ENCODE measurements at places on chromosomes 6 and 20. TPM values are rescaled to one million over a fixed set of nuclear protein-coding genes. Genes with fewer than 3 reads are reported as not detected.

DNA sequence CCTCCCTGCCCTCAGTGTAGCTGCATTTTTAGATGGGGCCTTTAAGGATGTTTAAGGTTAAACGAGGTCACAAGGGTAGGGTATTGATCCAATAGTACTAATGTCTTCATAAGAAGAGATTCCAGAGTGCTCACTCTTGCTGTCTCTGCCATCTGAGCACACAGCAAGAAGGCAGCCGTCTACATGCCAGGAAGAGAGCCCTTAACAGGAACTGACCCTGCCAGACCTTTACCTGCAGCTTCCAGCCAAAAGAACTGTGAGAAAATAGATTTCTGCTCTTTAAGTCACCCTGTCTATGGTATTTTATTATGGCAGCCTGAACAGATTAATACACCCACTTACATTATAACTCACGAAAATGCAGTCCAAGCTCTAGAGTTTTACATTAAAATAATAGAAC, 685.3 kb upstream of the MARCKS start:
- DNase-seq: no peak

- no peak for DNase-seq
Measured at GRCh38 chr6:143191361-143191760, 130.7 kb downstream of the AIG1 start.

RAD21L1 gene
- total RNA-seq: not detected

GRCh38 chr6:168277274-168277669, 42.3 kb downstream of the DACT2 start:
- DNase-seq: no peak

SPATA25 gene
- total RNA-seq: 1.1 TPM

DNA sequence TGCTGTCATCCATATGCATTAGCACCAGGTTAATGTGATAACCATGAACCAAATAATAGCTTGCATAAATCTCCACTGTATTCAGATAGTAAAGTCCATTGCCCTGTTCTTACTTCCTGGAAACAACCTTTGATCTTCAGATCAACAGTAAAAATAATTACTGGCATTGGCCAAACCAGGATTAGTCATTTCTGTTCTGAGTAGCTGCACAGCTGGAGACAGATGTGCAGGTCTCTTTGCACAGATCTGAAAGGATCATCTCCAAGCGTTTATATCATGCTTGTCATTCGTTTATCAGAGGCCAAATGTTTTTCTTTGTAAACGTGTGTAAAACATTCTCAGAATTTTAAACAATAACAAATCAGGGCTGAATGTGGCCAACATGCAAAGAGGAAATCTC, 134.4 kb upstream of the HMGCLL1 start:
- DNase-seq: no peak

NCR2 gene
- not detected for total RNA-seq

DNA sequence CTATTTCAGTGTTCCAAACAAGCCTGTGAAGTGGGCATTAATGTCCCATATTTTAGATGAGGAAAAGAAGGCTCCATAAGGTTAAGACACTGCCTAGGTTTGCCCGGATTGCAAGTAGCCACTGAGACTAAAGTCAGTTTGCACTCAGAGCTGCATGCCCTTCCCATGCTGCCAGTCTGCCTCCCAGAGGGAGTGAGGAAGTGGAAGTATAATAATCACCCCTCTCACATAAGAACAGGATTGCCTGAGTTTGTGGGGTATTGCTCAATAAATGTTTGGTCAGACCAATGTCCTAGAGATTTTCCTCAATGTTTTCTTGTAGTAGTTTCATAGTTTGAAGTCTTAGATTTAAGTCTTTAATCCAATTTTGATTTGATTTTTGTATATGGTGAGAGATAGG, 43.9 kb upstream of the CLIC5 start:
- DNase-seq: no peak

- no peak for DNase-seq
Measured at GRCh38 chr6:104640150-104640700, 219.5 kb downstream of the HACE1 start.

GRCh38 chr6:70136996-70137395, 165.9 kb downstream of the COL9A1 start:
- no peak for DNase-seq

DNA sequence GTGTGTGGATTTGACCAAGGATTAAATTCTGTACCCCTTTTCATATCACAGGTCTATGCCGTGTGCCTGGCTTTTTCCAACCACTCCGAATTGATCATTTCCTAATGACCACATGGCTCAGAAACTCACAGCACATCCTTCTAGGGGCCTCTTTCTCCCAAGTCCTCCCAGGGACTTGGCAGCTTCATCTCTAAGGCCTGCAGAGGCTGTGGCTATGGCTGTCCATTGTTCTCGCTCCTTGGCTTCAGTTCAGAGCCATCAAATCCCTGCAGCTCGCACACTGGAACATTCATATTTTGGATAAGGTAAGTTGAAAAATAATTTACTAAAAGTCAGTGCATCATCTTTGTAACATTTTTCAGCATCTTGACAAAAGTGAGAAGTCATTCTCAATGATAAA, 497.2 kb upstream of the CDH4 start:
- DNase-seq: no peak

DNA sequence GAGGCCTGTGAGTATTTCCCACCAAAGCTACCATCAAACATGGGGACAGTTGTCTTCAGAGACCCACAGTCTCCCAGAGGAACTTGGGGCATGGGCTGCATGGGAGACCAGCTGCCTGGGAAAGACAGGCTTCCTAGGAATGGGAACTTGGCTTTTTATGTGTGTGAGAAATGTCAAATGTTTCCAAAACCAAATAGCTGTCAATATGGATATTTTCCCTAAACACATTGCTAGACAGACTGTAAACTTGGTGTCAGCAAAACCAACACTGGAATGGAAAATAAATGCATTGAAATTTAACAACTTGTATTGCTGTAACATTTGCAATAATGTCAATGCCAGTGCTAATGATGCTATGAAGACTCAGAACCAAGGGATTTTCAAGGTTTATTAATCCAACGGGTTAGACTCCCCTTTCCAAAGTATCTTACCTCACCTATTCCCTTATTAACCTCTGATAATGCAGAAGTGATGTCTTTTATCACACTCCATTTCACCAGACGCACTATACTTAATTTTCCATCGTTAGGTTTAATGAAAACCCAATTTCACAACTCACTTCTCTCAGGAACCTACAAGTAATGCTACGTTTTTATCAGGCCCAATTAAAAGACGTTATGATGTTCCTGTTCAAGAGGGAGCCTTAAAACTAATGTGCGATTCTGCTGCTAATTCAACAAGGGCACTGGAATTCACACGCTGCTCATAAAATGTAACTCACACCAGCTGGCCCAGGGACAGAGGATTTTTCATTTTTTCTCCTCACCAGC, 546.1 kb upstream of the CHD6 start:
- no peak for DNase-seq

- no peak for DNase-seq
Measured at GRCh38 chr6:74588094-74588832, 617.6 kb downstream of the COL12A1 start.

FYN gene
- total RNA-seq: 359 TPM

MOG gene
- total RNA-seq: not detected

DNA sequence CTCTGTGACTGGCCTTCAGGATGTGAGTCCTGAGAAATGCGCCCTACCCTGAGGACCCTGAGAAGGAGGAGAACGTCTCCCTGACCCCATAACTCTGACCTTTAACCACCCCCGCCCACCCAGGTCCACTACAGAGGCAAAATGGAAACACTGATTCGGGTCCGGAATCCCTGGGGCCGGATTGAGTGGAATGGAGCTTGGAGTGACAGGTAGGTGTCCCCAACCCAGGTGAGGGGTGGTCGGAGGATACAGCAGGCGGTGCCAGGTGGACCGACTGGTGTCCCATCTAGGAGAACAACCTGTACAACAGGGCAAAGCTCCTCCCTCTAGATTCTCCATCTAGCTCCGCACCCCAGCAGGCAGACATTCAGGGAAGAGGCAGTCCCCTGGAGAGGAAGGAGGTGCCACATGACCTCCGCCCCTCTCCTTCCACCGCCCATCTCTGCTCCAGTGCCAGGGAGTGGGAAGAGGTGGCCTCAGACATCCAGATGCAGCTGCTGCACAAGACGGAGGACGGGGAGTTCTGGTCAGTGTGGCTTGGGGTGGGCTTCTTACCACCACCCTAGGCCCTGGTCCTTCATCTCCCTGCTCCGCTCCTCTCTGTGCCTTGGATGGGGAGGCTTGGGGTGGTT, 17.6 kb downstream of the CAPN11 start:
- DNase-seq: no peak

- DNase-seq: no peak
Measured at GRCh38 chr6:125004198-125004597, 42.0 kb downstream of the RNF217 start.

DNA sequence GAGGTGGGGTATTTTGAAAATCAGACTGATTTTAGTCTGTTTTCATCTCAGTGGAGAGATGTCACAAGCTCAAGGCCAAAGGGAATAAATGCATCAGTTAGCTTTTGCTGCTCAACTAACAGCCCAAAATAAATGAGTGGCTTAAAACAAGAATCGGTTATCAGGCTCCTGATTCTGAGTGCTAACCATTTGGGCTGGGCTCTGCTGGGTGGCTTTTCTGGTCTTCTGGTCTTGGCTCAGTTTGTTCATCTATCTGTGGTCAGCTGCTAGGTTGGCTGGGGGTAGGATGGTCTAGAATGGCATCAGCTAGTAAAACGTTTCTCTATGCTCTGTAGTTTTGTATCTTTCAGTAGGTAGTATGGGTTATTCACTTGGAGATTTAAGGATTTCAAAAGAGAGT, 357.5 kb upstream of the JAG1 start:
- no peak for DNase-seq

WFDC12 gene
- not detected for total RNA-seq

- DNase-seq: no peak
Measured at GRCh38 chr6:119586250-119586882, 236.8 kb upstream of the MAN1A1 start.

GRCh38 chr6:57423468-57423867, 106.0 kb downstream of the PRIM2 start:
- no peak for DNase-seq

GRCh38 chr6:44071670-44072451, 55.4 kb downstream of the MRPL14 start:
- DNase-seq: no peak

DNA sequence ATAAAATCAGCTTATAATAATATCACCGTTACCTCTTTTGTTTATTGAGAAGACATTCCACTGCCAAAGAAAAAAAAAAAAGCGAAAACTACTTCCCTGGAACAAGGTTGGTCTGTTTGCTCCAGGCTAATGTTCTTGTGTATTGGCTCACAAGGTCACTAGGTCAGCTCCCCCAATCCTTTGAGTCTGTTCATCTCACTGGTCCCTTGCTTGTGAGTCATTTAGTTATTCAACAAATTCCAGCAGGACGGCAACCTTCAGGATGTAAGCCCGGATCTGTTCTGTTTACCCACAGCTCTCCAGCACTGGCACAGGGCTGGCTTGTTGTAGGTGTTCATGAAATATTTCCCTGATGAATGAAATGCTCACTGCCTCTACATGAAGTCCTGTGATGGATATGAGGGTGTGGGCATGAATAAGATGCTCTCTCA, 3.3 kb downstream of the ARHGAP40 start:
- no peak for DNase-seq

GRCh38 chr6:158758451-158758860, 60.7 kb downstream of the EZR start:
- no peak for DNase-seq

DNA sequence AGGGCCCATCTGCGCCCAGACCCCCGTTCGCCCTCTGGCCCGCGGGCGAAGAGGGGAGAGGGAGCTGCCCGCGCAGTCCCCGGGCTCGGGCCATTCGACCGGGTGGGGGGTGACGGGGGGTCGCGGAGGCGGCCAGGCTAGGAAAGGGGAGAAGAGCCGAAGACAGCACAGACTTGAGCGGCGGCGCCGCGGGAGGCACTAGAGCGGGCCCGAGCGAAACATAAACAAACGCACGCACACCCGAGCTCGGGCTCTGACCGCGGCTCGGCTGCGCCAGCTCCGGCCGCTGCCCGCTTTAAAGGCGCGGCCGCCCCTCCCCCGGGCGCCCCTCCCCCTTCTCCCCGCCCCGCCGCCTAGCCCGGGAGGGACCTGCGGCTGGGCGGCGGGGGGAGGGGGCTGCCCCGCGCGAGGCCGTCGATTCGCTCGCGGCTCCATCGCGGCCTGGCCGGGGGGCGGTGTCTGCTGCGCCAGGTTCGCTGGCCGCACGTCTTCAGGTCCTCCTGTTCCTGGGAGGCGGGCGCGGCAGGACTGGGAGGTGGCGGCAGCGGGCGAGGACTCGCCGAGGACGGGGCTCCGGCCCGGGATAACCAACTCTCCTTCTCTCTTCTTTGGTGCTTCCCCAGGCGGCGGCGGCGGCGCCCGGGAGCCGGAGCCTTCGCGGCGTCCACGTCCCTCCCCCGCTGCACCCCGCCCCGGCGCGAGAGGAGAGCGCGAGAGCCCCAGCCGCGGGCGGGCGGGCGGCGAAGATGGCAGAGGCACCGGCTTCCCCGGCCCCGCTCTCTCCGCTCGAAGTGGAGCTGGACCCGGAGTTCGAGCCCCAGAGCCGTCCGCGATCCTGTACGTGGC, at the start of gene FOXO3:
Gene FOXO3, plus strand, starts transcription at position 455 of the 846 bp plus-strand sequence. Its CDS starts 292 bp downstream, at position 747.
- DNase-seq: peak; percentile 46

- DNase-seq: no peak
Measured at GRCh38 chr20:4071178-4071693, 55.9 kb upstream of the RNF24 start.

PDYN gene
- not detected for total RNA-seq

DNA sequence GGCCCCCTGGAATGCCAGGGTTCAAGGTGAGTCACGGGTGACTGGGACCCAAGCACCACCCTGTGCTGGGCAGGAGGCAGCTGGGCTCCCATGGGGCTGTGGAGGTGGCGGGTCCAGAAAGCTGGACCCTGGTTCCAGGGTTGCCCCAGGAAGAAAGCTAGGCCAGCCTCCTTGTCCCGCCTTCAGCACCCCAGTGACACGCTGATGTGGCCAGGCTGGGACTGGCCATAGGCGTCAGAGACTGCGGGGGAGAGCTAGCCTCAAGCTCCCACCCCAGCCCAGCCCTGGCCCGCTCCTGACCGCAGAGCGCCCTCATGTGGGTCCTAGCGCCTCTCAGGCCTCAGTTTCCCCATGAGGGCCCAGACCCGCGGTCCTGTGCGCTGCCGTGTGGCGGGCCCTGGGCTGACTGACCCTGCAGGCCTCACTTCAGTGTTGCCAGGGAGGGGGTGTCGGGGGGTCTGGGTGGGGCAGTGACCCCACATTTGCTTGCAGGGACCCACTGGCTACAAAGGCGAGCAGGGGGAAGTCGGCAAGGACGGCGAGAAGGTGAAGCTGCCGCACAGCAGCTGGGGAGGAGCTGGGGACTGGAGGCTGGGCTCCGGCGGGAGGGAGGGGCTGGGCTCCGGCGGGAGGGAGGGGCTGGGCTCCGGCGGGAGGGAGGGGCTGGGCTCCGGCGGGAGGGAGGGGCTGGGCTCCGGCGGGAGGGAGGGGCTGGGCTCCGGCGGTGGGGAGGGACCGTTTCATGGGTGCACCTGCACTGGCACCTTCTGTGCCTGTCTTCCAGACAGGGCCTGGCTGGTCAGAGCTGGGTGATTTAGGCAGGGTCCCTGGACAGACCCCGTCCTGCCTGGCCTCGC, 7.9 kb downstream of the COL9A3 start:
- peak; percentile 47 for DNase-seq

HFE gene
- total RNA-seq: 0.32 TPM

GRCh38 chr6:47631269-47631772, 67.1 kb upstream of the ADGRF4 start:
- no peak for DNase-seq

All from activated T-helper 2 cell treated with anti-CD3 and anti-CD28 coated beads, Interferon-gamma antibody, Interleukin-2, Interleukin-4, amounts not matched to agents 10 μg/mL and 5 μg/mL and 100 μg/mL, durations not matched to agents 14 hours and 24 hours and 36 hours (primary cell).